ENCODE measurements at places on chromosomes 1 and 21. TPM values are rescaled to one million over a fixed set of nuclear protein-coding genes. Genes with fewer than 3 reads are reported as not detected.

S100A6 gene
- 902 TPM for total RNA-seq

SPATC1L gene
- total RNA-seq, result 15.7 TPM

EFNA3 gene
- 3.5 TPM for total RNA-seq

PADI3 gene
- not detected for total RNA-seq

S100A11 gene
- 669 TPM for total RNA-seq

GPR25 gene
- not detected for total RNA-seq
